NCI-H2029 (cell line): ENCODE measurements at places on chromosomes 5 and 9.

- peak; percentile 44 for DNase-seq
Measured at GRCh38 chr9:120348951-120349429, 231.0 kb downstream of the CDK5RAP2 start.

- DNase-seq: no peak
Measured at GRCh38 chr5:52740007-52740406, 47.7 kb upstream of the ITGA1 start.

- no peak for DNase-seq
Measured at GRCh38 chr5:108143581-108143980, 238.3 kb downstream of the FBXL17 start.

GRCh38 chr5:116543501-116543900, 31.1 kb downstream of the SEMA6A start:
- no peak for DNase-seq

GRCh38 chr9:130382636-130383349, 62.0 kb upstream of the ASS1 start:
- peak; percentile 18 for DNase-seq

- DNase-seq: no peak
Measured at GRCh38 chr9:86795823-86796553, 151.3 kb downstream of the GAS1 start.

DNA sequence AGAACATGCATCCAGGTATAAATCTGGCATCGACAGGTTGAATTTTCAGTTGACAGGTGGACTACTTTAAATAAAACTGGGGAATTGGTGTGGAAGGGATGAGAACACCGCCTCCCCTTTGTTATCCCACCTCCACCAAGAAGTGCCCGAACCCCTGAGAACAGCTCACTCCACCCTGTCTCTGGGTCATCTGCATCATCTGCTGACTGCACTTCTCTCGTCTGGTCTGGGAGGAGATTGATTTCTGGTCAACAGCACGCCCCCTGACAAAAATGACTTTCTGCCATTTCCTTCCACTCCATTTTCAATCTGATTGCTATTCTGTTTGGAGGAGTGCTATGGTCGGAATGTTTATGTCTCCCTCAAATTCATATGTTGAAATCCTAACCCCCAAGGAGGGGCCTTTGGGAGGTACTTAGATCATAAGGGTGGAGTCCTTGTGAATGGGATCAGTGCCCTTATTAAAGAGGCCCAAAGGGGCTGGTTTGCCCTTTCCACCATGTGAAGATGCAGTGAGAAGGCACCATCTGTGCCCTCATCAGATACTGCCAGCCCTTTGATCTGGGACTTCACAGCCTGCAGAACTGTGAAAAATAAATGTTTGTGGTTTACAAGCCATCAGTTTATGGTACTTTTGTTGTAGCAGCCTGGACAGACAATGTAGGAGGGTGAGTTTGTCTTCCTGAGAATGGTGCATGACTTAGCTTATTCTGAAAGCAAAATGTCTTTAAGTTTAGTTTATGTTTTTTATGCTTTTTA, 145.7 kb downstream of the EGFLAM start:
- DNase-seq: no peak

GRCh38 chr9:95171001-95171400, 146.5 kb downstream of the FANCC start:
- peak; percentile 65 for DNase-seq

DNA sequence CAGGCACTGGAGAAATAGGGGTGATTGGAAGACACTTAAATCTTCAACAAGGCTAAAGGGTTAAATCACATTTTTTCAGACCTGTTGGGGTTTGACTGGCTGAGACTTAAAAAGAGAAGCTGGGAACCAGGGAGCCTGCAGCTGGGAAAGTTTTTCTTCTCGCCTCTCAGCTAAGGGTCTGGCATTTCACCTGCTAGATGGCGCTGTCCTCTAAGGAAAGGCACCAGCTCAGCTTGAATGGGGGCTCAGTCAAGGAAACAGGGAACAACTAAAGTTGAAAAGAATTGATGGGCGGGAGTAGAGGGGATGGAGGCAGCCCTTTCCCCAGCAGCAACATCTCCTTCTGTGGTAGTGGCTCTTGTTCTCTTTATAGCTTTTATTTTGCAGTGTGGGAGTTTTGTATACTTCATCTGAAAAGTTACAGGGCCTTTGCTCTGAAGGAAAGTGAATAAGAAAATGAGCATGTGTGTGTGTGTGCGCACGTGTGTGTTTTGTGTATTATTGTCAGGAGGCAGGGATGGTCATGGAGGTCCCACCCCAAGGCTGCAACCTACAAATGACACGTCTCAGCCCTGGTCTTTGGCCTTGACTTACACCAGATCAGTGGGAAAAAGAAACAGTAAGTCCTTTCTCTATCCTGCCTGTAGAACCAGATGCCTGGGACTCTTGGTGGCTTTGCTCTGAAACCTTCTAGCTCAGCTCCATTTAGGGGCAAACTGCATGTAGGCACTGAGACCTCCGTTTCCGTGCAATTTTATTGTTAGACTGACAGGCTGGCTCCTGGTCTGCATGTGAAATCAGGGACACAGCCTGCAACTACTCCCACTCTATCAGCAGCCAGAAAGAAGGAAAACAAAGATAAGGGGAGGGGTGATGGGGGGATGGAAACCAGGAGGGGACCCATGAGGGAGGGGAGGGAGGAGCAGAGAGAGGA, 316.2 kb upstream of the CLINT1 start:
- DNase-seq: no peak

- DNase-seq: no peak
Measured at GRCh38 chr5:51685419-51685818, 302.2 kb downstream of the ISL1 start.

- DNase-seq: peak; percentile 50
Measured at GRCh38 chr5:151288180-151288579, 15.4 kb downstream of the SLC36A3 start.

GRCh38 chr5:144463481-144464223, 293.0 kb downstream of the KCTD16 start:
- no peak for DNase-seq

DNA sequence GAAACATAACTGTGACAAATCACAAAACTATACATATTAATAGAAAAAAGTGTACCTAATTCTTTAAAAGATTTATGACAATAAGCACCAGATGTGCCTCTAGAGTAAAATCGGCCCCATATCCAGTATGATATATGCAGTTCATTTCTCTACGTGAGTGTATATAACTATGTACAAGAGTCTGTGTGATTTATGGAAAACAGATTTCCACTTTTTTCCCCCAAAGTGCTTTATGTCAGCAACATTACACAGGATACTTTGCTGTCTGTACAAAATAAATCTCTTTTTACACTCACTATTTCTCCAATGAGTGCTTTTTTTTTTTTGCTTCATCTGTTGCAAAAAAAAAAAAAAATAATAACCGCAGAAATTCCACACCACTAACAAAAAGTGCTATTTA, 298.8 kb upstream of the RFX3 start:
- DNase-seq: no peak

DNA sequence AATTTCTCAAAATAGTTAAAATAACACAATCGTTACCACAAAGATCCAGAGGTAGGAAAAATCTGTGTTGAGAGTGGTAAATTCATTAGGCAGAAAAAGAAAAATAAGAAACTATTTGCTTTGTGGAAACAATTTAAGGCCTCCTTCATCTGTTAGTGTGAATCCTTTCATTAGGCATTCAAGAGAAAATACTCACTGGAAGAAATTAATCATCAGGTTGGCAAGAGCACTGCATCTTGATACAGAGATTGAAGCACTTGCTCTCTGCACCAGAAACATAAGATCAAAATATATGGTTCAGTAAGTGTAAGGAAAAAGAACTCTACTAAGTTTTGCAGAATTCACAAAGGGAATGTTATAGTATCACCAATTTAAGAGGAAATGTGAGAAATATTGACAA, 44.4 kb downstream of the TTC39B start:
- no peak for DNase-seq

DNA sequence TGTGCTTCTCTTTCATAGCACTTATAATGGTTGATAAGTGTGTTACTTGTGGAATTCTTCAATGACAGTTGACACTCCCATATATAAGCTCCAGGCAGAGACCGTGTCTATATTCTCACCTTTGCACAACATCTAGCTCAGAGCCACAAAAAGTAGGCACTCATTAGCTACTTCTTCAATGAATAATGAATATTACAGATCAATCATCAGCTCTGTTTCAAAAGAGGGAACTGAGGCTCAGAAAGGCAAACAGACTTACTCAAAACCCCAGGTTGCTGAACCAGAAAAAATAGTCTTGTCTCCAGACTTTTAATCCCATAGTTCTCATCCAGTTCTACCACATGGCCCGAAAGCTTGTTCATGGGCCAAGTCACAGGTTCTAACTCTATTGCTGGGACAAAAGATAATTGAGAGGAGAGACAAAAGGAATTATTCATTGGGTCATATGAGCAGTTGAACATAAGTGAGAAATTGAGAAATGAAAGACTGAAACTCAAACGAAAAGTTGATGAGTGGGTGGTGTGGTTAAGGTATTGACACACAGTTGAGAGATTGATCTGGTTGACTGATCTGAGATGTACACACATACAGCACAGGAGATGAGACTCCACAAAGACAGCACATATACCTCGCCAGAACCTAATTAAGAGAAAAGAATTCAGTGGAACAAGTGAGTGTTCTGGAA, 381.6 kb downstream of the EFNA5 start:
- no peak for DNase-seq

- DNase-seq: no peak
Measured at GRCh38 chr5:153753645-153754432, 263.4 kb downstream of the GRIA1 start.

- DNase-seq: peak; percentile 19
Measured at GRCh38 chr5:78587775-78588291, 60.7 kb downstream of the LHFPL2 start.

- no peak for DNase-seq
Measured at GRCh38 chr9:113125386-113126035, 25.3 kb upstream of the SLC31A2 start.

GRCh38 chr5:134003817-134004625, 754 bp downstream of the VDAC1 start:
- peak; percentile 30 for DNase-seq

DNA sequence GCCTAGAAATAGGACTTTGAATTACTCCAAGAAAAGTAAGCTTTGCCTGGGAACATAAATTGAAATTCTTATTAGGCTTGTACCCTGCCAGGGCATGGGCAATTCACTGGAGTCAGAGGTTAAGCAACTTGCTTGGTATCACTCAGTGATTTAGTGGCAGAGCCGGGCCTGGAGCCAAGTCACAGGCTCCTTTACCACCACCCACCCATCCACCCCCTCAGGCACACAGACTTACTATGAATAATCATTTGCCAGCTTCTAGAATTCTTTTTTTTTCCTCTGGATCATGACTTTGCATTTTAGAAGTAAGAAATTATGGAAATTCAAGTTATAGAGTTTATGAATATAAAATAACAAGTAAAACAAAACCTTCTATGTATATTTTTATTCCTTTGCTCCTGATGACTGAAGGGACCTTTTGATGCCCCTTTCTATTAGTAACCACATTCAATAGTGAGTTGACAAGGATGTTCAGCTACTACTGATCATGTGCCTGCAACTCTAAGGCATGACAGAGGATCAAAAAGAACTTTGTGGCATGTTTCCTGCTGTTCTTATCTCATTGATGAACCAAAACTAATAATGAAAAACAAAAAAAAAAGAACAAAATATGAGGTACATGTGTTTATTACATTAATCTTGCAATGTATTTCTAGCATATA, 614.7 kb downstream of the TLR4 start:
- DNase-seq: no peak

DNA sequence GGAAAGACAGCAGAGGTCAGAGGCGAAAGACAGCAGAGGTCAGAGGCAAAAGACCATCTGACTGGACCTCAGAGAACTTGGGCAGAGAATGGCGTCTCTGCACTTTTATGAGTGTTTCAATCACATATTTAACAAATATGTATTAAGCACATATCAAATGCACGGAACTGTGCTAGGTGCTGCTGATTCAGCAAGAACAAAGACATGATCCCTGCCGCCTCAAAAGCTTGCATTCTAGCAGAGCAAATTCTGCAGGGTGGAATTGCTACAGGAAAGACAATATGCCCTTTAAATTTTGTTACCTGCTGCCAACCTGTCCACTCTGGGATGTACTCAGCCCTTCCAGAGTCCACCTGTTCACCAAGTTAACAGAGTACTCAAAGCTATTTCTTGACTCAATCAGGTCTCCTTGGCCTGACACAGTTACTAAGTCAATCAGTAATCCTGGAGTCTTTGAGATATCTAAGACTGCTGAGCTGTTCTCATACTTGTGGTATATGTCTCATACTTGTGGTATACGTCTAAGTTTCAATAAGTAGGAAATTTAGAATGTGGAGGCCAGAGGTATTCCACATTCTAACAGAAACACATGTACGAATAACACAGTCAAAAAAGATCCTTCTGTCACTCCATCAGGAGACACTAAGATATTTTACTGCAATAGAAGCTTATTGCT, 131.8 kb downstream of the GNAQ start:
- DNase-seq: no peak

- DNase-seq: no peak
Measured at GRCh38 chr5:91978221-91978882, 595.2 kb upstream of the ARRDC3 start.

GRCh38 chr9:128286440-128286839, 10.4 kb downstream of the SWI5 start:
- no peak for DNase-seq

- no peak for DNase-seq
Measured at GRCh38 chr9:84736081-84736480, 66.6 kb downstream of the NTRK2 start.

DNA sequence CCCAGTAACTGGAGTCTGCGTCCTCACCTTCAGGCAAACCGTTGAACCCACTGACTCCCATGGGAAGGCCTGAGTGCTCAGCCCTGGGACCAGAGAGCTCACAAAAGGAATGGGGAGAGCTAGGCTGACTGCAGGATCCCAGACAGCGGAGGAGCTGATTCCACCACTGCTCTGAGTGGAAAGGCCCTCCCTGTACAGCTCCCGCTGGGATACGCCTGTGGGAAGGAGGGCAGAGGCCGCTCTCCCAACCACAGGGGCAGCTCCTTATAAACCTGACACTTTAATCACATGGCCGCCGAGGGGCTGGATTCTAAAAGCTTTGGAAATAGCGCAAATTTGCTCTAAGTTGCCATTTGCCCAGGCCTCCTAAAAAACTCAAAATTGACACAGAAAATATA, 37.1 kb downstream of the DBH start:
- no peak for DNase-seq

- no peak for DNase-seq
Measured at GRCh38 chr5:74288448-74289108, 351.9 kb downstream of the ENC1 start.

- no peak for DNase-seq
Measured at GRCh38 chr5:167030500-167031120, 1260.8 kb upstream of the WWC1 start.

- no peak for DNase-seq
Measured at GRCh38 chr5:98938464-98938863, 9.7 kb upstream of the CHD1 start.

DNA sequence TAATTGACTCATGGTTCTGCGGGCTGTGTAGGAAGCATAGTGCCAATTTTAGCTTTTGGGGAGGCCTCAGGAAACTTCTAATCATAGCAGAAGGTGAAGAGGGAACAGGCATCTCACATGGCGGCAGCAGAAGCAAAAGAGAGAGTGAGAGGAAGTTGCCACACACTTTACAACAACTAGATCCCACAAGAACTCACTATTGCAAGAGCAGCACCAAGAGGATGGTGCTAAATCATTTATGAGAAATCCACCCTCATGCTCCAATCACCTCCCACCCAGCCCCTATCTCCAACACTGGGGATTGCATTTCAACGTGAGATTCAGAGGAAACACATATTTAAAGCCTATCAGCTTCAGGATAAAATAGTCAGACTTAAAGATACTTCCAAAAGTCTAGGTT, 36.1 kb upstream of the LPAR1 start:
- DNase-seq: no peak
